Activated naive CD4-positive, alpha-beta T cell (primary cell): ENCODE measurements at places on chromosomes 11 and 22.
A peak's percentile ranks its signal among the peaks of the same experiment; 100 is the strongest.

DNA sequence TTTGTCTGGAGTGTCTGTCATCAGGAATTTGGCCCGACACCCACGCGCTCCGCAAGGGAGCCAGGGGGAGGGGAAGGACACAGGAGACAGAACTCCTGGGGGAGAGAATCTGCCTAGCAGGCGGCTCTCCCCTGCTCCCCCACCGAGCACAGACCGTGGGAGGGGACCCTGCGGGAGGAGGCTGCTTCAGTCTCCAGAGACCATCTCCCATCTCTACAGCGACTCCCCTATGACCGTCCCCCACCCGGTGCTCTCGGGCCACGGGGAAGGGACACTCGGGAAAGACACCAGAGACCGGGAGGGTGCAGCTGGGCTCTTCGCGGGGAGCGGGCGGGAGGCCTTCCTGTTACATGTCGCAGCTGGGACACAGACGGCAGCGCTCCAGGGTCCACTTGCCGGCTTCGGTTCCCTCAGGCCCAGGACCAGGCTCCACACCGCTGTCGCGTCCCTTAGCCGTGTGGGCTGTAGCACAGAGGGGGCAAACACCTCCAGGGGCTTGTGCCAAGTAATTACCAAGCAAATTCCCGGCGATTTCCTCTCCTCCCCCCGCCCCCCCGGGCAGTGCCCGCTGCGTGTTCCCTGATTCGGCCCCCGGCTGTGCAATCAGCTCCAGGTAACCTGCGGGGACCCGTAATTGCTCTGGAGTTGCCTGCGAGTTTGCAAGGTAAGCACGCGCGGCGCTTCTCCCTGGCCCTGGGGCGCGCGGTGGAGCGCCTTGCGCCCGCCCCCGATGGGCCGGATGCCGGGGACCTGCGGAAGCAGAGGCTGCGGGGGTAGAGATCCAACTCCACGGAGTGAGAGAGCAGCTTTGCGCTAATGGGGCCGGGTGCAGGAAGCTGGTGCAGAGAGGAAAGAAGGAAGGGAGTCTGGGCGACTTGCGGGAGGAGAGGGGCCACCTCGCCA lies 155.1 kb upstream of the CADM1 start:
- DNase-seq = no peak

DNA sequence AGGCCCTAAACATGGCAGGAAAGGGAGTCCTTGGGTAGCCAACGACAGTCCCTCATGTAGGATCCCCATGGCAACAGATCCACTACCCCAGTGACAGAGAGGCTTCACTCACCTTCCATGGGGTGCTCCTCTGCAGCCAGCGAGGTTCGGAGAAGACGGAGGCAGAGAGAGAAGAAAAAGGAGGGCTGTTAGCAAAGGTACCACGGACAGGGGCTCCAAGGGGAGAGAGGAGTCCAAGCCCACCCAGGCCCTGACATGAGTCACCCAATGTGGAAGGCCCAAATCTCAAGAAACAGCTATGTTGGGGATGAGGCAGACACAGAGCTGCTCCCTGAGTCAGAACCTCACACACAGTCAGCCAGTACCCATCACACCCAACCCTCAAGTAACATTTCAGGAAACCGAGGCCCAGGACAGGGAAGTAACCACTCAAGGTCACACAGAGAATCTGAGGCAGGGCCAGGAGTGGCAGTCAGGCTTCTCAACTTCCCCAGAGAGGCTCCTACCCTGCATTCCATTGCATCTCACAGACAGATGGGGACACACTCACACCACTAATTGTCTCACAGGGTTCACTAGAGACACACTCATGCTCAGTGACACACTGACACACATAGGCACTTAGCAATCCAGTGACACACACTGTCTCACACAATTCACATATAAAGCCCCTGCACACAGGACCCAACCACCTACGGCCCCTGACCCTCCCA lies 25.2 kb downstream of the NRXN2 start:
- no peak for DNase-seq

DNA sequence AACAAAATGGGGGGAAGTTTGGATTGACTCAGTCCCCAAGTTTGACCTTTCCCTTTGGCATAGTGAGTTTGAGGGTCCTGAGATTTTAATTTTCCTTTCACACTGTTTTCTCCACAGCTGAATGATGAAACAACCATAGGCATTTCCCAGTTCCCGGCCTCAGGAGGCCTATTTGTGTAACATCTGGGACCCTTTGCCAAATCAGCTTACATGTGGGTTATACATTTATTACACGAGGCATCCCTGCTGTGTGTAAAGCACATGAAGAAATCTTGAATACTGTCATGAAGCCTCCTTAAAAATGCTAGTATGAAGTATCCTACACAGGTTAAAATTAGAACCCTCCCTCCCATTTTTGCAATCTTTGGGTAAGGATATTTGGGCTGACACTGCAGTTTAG lies 44.6 kb upstream of the SPON1 start:
- no peak for DNase-seq

DNA sequence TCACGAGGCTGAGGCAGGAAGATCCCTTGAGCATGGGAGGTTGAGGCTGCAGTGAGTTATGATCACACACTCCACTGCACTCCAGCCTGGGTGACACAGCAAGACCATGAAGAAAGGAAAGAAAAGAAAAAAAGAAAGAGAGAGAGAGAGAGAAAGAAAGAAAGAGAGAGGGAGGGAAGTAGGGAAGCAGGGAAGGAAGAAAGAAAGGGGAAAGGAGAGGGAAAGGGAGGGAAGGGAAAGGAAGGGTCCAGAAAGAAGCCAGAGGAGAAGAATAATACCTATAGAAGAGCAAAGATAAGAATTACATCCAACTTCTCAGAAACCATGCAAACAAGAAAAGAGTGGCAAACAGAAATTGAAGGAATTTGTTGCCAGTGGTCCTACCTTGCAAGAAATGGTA lies 17.2 kb upstream of the ZFTA start:
- no peak for DNase-seq

DNA sequence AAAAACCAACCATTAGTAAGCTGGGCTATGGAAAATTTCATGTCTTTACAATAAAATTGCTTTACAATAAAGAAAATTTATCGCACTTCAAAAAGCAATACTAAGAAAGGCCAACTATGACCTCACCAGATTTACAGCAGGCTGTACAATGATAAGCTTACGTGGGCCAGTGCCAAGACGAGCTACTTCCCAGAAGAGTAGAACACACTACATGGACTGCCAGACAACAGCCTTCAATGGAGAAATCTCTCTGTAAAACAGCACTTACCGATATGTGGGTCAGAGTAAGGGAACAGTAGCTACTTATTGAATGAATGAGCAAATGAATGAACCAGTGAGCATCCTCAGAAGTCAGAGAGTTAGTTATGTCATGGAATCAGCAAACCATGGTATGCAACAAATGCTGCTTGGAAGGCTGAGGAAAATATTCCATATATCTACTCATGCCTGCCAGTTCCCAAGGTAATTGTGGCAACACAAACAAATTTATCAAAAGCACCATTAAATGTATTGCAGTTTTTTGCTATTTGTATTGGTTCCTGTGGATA lies 74.4 kb downstream of the SLC36A4 start:
- DNase-seq = no peak

GRCh38 chr11:14255238-14255534 lies 103.8 kb downstream of the RRAS2 start:
- no peak for DNase-seq

GRCh38 chr22:48872271-48873190 lies 955.1 kb downstream of the BRD1 start:
- DNase-seq = no peak

GRCh38 chr11:125995313-125995712 lies 49.5 kb downstream of the VSIG10L2 start:
- no peak for DNase-seq

DNA sequence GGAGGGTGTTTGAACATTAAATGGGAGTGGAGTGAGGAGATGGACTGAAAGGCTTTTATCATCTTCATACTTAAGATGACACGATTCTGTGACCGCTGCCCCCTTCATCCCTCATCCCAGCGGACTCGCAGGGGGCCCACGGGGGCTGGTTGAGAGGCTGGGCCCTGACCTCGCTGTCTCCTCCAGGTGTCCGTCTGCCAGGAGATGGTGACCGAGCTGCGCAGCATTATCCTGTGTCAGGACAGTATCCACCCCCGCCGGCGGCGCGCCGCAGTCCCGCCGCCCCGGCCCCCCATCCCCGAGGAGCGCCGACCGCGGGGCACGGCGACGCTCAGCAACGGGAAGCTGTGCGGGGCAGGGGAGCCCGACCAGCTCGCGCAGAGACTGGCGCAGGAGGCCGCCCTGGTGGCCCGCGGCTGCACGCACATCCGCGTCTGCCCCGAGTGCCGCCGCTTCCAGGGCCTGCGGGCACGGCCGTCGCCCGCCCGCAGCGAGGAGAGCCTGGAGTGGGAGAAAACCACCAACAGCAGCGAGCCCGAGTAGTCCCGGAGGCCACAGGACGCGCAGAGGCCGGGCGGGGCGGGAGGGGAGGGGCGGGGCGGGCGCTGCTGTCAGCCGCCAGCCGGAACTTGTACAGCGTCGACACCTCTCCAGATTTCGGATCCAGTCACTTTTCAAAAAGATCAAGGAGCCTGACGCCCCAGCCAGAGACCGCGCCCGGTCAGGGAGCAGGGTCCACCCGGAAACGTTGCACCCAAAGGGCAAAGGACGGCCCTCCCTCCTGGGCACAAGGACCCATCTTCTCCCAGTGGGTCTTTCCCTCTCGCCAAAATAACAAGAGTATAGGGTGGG lies 38.0 kb upstream of the TBCEL start:
- no peak for DNase-seq

DNA sequence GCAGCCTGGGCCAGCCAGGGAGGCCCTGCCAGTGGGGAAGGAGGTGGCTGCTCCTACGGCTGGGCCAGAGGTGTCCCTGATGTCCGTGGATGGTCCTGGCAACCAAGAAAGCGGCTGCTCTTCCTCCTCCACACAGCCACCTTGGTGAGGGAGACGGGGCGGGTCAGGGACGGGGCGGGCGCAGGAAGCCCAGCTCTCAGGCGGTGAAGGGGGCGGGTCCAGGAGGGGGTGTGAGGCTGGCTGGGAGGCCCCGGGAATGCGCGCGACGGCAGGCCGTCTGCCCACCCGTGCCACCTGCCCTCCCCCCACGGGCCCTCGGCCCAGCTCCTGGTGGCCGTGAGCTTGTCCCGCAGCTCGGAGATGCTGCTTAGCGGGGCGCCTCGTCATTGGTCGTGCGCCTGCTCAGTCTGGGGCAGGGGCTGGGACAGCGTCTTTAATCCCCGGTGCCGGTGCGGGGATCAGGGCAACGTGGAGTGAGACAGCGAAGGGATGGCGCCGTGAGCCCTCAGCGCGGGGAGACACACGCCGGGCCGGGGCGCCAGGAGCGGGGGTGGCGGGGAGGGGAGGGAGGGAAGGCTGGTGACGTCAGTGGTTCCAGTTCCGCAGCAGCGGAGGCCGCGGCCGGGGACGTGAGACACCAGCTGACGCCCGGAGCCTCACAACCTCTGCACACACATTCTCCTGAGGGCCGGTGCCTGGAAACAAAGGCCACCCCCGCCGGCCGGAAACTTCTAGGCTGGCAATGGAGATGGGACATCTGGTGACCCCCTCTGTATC lies 6.7 kb upstream of the BRSK2 start:
- DNase-seq = peak; percentile 52

GRCh38 chr22:48340191-48340590 lies 1487.5 kb downstream of the BRD1 start:
- no peak for DNase-seq

- no peak for DNase-seq
Measured at GRCh38 chr11:36253238-36253637, 36.0 kb downstream of the COMMD9 start.

- DNase-seq = peak; percentile 90
Measured at GRCh38 chr11:65857853-65858680, at the start of gene CFL1. CFL1 (minus strand) TSS chr11:65858180; CDS start chr11:65858099, 81 bp downstream.

DNA sequence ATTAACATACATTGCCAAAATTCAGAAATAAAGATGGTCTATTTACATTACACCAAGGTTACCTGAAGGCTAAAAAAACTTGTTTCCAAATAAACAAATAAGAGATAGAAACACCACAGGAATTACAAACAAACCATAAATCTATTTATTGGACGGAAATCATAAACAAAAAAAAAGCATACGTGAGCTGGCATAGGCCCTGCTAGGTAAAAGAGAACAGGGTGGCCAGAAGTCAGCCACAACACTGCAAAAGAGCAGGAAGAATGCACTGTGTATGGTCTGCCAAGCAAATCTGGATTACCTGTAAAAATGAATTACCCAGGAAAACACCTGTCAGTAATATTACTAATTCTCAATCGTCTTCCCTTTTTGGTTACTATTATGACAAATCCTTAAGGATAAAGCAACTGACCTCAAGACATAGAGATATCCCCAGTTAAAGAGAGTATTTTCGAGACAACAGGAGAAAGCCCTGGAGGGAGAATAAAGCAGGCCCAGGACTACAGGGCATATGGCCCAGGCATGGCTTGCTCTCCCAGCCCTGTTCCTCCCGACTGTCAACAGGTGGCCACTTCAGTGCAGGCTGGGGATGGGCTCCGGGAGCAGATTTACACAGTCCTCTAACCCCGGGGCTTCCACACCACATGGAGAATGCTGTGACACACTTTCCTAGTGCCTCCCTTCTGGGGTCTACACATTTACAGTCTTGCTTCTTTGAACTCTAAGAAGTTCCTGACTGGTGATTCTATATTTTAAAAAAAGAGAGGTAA lies 18.0 kb downstream of the PPP2R1B start:
- no peak for DNase-seq

- no peak for DNase-seq
Measured at GRCh38 chr11:119742263-119742861, 13.4 kb upstream of the NECTIN1 start.

GRCh38 chr11:131465039-131465438 lies 94.6 kb downstream of the NTM start:
- no peak for DNase-seq

DNA sequence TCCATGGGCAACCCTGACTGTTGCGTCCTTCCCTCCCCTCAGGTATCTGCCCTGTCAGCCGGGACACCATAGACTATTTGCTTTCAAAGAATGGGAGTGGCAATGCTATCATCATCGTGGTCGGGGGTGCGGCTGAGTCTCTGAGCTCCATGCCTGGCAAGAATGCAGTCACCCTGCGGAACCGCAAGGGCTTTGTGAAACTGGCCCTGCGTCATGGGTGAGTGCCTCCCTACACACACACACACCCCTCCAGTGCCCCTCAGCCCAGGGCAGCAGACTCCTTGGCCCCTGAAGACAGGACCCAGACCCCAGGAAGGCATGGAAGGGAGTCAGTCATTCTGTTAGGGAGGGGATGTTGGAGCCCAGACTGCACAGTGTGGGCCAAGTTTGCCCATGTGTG lies 17.9 kb upstream of the UVRAG start:
- DNase-seq = no peak

DNA sequence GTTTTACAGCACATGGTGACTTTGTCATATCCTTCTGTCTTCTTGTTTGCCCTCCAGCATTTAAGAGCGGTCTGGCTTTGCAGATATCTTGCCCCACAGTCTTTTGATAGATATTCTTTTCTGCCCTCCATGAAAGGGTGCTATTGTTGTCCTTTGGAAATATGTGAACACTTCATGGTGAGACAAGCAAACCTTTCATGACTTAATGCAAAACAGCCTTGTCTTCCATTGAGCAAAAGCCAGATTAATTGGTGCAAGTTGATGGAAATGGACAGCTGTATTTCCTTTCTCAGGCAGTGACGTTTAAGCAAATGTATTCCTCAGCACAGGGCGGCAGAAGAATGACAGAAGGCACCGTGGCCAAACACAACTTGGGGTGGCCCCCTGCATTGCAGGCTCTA lies 4.4 kb downstream of the DCPS start:
- no peak for DNase-seq
